Stimulated activated CD4-positive, alpha-beta T cell treated with anti-CD3 and anti-CD28 coated beads, Interleukin-12 subunit alpha, Interleukin-12 subunit beta, amount 100 ng/mL, for 24 hours (primary cell): ENCODE measurements at places on chromosomes 2 and 18.

- no peak for DNase-seq
Measured at GRCh38 chr2:32559136-32559535, 68.7 kb upstream of the TTC27 start.

GRCh38 chr2:9145109-9145751 is 61.4 kb upstream of the ASAP2 start:
- DNase-seq, result no peak

- no peak for DNase-seq
Measured at GRCh38 chr2:159053161-159054031, 85.0 kb downstream of the TANC1 start.

DNA sequence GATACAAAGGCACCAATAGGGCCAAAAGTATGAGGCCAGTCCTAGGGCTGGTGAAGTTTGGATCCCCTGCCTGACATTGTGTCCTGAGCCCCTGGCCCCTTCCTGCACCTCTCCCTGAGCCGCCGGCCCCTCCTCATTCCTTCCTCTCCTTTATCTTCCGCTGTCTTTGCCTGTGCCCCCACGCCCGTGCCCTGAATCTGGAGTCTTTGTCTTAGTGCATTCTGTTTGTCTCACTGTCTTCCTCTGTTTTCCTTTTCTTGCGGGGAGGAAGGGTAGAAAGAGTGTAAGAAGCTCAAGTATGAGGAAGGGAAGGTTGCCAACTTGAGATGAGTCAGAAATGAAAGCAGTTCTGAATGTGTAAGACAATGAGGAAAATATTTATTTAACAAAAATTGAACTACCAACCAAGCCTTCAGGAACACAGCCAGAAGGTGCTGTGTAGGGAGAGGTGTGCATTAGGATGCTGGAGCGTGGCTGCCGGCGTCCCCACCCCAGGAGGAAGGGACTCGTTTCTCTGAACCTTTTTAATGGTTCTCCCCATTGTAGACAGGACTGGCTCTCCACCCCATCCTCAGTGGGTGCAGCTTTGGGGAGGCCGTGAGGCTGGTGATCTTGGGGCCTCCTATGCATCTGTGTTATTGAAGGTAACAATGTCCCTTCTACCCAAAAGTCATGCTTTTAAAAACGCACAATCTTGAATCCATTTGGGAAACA is 133.1 kb downstream of the NEDD4L start:
- DNase-seq, result no peak

- no peak for DNase-seq
Measured at GRCh38 chr2:164896634-164897355, 55.2 kb upstream of the COBLL1 start.

GRCh38 chr2:232308986-232309385 is 69.6 kb upstream of the ALPP start:
- DNase-seq, result no peak
